NCI-H1048 (cell line): ENCODE measurements at places on chromosomes 13 and 19.

DNA sequence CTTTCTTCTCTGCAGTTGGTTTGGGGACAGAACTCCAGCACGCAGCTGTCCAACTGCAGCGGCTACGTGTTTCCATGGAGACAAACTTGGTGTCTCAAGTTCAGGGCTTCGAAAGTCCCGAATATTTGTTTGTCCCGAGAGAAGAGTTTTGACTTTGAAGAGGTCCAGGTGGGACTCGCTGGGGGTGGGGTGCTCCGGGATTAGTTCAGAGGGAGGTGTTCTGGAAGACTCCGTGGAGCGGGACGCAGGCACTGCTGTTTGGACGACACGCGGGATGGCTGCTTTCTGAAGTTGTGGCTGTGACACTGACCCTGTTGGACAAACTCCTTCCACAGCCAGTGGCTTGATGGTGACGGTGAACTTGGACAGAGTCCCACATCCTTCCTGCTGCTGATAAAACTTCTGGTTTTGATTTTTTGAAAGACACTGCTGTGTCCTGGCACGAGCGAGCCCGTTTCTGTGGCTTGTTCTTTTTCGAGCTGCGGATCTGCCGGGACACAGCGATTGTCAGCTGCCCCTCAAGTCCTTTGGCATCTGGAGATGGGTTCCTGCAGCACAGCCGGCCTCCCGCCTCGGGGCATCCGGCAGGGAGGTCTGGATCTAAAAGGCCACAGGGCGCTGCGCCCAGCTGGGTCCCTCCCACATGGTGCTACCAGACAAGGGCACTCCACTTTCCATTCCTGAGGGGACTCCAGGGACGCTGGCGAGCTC, 15.9 kb upstream of the RANBP3 start:
- DNase-seq, result no peak

DNA sequence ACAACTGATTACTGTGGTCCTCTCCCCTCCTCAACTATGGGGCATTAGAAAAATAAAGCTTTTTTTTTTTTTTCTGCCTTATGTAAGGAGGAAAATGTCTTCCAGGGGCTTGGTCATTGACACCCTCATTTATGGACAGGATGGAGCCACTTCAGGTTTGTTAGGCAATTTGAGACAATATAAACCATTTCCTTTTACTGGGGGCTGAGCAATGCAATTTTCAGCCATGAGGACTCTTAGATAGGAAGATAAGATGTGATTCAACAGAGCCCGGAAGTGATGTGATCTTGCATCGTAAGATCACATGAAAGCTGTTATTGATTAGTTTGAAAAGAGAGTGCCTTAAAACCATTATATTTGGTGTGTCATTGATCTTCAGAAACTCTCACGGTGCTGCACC, 210.8 kb downstream of the OXGR1 start:
- no peak for DNase-seq

DNA sequence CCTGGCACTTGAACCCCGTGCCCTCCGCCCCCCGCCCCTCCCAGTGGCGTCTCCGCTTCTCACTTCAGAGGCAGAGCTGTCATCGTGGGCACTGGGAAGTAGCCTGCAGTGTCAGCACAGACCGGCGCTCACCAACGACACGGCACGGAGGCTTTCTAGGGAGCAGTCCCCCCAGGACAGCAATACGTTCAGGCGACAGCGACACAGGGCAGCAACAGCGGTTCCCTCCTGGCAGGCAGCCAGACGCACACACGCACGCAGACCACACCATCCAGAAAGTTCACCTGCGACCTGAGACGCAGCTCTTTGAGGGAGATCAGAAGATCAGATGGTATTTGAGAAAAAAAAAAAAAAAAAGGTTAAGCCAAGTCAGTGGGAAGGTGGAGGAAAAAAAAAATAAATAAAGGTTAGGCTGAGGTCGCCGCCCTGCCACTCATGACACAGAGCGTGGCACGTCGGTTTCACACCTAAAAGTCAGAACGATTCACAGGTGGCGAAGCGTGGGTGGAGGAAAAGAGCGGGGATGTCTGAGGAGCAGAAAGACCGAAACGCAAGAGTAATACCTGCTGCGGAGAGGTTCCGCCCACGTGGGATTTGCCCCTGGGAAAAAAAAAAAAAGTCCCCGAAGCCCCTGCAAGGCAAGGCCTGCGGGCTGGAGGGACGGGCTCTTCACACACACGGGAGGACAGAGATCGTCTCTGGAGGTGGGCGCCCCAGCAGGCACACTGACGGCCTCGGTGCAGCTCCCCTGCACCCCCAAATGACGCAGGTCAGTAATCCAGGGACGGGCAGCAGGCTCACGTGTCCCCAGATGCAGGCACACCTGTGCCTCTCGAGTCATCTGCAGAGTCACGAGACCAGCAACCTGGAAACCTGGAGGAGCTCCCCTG, 94.5 kb downstream of the GNG7 start:
- no peak for DNase-seq

DNA sequence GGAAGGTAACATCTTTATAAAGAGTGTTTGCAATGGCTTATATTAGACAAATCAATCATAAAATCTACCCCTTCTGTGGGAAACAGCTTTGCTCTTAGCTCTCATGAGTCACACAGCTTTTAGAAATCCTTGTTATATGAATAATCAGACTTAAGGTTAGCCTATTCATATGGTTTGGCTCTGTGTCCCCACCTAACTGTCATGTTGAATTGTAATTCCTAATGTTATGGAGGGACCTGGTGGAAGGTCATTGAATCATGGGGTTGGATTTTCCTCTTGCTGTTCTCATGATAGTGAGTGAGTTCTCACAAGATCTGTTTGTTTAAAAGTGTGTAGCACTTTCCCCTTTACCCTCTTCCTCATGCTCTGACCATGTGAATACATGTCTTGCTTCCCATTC, 704.2 kb upstream of the KLHL1 start:
- no peak for DNase-seq
